ENCODE measurements at places on chromosomes 12 and 14.

DNA sequence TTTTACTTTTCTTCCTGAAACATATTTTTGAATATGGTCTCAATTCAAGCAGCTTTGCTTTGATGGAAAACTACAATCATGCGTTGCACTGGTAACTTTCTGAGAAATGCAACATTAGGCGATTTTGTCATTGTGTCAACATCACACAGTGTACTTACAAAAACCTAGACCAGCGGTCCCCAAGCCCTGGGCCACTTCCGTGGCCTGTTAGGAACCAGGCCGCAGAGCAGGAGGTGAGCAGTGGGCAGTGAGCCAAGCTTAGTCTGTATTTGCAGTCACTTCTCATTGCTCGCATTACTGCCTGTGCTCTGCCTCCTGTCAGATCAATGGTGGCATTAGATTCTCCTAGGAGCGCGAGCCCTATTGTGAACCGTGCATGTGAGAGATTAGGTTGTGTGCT is 163.7 kb upstream of the NOVA1 start:
- DNase-seq = no peak

- DNase-seq = no peak
These were observed 48.8 kb downstream of the LRTM2 start for GRCh38 chr12:1869145-1869544.

DNA sequence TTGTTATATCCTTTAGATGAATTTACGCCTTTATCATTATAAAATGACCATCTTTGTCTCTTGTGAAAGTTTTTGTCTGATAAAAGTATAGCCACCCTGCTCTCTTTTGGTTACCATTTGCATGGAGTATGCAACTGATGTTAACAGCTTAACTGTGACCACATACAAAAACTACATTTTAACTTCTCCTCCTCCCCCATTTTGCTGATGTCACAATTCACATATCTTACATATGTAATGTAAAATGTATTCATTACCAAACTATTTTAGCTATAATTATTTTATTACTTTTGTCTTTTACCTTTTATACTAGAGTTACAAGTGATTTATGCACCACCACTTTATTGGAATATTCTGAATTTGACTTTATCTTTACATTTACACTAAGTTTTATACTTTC is 184.5 kb upstream of the NPAS3 start:
- no peak for DNase-seq

- no peak for DNase-seq
These were observed 30.6 kb downstream of the BORCS5 start for GRCh38 chr12:12387501-12387900.

DNA sequence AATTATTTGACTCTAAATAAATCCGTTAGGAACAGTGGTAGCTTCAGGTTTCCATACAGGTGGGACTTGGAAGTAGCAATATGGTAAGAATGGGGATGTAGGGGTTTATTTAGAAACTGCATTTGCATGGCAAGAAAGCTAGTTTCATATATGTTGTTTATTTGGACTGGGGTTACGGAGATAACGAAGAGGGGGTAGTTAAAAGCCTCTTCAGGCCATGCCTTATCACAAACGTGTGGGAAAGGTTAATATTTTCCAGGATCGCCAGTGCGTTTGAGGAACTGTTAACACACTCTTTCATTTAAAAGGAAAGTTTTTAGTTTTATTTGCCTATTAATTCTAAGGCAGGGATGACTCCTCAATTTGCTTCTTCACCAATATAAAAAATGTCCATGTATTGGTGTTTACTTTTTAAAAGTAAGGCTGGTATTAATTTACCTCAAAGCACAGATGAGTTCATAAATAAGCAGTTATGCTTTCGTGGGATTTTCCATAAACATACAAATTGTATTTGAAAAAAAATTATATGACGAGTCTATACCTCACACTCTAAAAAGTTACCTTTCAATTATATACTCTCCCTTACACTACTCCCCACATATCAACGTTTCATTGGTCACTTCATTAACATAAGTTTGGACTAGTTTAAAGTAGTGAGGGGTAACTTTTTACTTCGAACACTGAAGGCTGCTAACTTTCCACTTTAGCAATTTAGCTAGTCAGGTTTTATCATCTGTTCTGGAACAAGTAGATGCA is 814 bp downstream of the RAB2B start:
- DNase-seq = no peak

DNA sequence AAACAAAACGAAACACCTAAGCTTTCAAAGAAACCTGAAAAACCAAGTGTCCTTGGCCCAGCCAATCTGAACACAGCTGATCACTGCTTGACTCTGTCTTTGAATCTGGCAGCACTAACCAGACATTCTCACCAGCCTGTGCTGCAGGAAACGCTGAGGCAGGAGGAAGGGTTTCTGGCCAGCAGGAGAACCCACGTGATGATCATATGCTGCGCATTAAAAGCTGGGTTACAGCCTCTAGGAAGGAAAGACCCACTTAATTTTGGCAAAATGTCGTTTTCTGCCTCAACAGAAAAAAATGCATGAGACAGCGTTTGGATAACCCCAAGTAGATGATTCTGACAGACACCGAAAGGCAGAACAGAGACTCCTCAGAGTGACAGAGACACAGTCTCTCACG is 9.8 kb downstream of the APPL2 start:
- no peak for DNase-seq

DNA sequence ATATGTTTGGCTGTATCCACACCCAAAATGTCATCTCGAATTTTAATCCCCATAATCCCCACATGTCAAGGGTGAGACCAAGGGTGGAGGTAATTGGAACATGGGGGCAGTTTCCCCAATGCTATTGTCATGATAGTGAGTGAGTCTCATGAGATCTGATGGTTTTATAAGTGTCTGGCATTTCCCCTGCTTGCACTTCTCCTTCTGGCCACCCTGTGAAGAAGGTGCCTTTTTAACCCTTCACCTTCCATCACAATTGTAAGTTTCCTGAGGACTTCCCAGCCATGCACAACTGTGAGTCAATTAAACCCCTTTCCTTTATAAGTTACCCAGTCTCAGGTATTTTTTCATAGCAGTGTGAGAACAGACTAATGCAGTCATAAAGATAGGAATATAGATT is 216.7 kb upstream of the SSTR1 start:
- no peak for DNase-seq

- no peak for DNase-seq
These were observed 150.6 kb upstream of the TBX3 start for GRCh38 chr12:114834621-114835020.

DNA sequence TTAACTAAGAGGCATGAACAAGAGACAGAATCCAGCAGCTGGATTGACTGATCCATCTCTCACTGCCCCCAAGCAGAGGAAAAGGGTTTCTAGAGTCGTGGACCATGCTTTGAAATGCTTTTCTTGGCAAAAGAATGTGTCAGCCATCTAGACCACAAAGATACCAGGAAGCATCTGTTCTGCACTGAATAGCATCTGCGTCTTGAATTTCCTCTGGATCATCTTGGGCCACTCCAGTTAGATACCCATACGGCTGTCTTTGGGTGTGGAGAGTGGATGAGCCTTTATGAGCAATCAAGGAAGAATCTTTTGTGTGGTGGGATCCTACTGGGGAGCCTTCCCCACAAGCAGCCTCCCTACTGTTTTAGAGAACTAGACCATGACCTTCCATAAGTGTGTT is 16.0 kb upstream of the RFX4 start:
- no peak for DNase-seq

- no peak for DNase-seq
These were observed 454.9 kb downstream of the LRIG3 start for GRCh38 chr12:58465418-58465817.

DNA sequence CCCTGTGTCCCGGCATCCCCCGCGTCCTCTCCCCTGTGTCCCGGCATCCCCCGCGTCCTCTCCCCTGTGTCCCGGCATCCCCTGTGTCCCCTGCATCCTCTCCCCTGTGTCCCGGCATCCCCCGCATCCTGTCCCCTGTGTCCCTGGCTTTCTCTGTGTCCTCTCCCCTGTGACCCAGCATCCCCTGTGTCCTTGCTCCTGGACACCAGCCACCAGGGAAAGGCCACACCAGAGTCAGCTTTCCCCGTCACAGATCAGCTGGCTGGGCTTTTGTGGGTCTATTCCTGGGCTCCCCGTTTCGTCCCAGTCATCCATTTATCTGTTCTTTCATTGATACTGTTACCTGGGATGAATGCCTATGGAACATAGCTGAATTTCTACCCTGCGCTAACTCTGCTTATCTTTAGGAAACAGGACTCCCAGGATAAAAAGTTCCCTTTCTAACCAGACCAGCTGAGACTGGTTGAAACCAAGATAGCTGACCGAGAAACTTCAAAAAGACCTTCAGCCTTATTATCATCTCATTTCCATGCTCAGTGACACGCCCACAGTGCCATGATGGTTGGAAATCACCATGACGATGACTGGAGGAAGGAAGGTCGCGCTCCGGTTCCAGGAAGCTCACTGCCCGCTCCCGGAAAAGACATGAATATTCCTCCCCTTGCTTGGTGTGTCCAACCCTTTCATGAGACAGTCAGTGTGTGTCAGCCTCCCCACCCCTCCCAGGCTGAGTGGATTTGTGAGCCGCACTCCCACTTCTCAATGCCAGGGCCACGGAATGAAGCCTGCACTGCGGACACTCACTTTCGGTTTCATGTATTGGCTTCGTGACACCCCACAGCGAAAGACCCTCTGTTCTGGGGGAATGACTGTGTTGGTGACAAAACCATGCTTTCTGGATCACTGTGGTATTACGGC is 276.4 kb upstream of the SFSWAP start:
- DNase-seq = no peak

DNA sequence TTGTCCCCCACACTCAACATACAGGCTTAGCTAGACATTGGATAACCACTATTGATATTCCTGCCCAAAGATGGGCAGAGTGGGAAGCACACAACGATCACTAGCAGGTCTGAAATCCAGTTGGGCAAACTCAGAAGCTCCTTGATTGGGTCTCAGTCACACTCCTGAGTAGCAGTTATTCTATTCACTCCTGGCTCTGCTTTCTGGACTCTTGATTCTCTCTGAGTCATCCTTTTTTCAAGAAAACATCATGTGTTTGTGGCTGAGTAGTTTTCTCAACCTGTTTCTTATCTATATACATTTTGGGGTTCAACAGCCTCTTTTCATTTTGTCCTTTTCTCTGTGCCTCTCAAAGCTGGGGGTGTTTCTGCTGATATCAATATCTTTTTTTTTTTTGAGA is 46.0 kb upstream of the MANSC4 start:
- no peak for DNase-seq

- DNase-seq = no peak
These were observed 127.2 kb downstream of the CMAS start for GRCh38 chr12:22173177-22173576.

GRCh38 chr12:60494244-60494643 is 898.4 kb downstream of the SLC16A7 start:
- no peak for DNase-seq

DNA sequence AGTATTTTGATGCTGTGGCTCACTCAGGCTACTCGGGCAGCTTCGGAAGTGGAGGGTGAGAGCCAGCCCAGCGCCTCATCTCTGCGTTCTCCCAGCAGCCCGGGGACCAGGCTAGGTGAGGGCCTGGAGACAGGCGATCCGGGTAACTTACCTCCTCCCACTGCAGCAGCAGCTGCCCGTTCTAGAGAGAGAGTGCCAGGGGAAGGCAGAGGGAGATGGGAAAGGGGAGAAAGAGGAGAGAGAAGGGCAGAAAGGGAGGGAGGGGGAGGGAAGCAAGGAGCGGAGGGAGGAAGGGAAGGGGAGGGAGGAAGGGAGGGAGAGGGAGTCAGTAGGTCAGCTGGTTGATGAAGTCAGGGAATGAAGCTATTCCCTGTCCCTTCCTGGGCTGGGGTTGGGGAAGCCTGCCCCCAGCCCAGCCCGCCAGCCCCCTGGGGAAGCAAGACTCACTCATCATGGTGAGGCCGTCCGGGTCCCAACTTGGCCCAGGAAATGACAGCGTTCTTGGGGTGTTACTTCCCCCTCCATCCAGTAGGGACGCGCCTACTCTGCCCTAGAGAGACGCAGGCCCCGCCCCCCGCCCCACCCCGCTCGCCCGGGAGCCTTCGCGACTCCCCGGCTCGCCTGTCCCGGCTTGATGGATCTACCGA is at the start of gene IFI27L2:
Gene IFI27L2 (minus strand): TSS at position 494 of the 647 bp plus-strand sequence. CDS start 40 bp downstream, at position 454.
- DNase-seq = peak; percentile 33

DNA sequence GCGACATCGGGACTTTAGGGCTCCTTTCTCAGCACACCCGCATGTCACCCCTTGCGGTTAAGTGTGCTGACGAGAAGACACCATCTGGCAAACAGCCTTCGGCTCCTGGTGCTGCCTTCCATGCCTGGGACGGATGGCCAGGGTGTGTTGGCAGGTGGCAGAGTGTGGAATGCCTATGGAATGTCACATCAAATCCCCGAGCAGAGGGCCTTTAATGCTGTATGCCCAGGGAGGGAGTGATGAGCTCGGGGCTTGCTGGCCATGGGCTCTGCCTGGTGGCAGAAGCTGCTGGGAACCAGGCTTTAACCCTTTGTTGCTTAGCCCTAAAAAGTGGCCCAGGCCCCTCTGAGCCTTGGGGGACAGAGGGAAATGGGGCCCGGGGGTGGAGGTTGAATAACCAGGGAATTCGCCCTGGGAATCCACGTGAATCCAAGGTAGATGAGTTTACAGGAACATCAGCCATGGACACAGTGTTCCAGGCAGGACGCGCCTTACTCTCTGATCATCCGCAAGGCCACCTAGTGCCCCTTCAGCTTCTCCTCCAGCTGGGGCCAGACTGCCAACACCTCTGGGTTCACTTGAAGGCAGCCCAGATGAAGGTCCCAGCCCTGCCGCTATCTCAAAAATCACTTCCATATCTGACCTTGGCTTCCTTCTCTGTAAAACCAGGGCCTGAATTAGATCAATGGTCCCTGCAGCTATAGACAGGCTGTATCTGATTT is 17.4 kb downstream of the FAM181A start:
- no peak for DNase-seq

DNA sequence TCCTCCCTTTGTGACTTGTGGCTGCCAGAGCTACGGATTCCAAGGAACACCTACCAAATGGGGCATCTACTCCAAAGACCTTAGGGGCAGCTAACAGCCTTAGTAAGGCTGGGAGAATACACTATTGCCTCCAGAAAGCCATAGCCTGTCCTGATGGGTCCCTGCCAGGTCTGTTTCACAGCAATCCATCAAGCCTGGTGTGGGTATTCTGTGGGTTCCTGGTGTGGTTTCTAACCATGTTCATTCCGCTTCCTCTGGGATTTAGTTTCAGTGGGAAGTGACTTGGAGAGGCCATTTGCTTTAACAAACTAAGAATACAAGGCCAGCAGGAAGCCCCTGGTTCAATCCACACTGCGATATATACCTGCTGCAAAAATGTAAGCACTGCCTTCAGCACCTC is 220.5 kb downstream of the FOXN3 start:
- no peak for DNase-seq

- no peak for DNase-seq
These were observed 881 bp downstream of the PYGL start for GRCh38 chr14:50943261-50943942.

All from activated CD8-positive, alpha-beta memory T cell treated with anti-CD3 and anti-CD28 coated beads for 48 hours (primary cell).